ENCODE measurements at places on chromosomes 11 and 22.

DNA sequence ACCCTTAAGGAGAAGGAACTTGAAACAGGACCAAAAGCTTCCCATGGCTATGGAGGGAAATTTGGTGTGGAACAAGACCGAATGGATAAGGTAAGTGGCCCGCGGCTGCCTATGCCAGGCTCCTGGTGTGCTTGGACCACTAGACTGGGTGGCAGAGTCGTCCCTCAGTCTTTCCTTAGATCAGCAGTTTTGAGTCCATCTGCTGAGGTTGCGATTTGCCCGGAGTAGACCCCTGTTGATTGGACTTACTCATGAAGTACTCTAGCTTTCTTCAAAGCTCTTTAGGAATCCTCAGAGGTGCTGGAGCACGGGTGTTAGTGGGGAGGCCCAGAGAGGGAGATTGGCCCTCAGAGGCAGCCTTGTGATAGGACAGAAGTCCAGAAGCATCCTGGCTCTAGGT is 11.5 kb downstream of the CTTN start:
- DNase-seq: no peak

DNA sequence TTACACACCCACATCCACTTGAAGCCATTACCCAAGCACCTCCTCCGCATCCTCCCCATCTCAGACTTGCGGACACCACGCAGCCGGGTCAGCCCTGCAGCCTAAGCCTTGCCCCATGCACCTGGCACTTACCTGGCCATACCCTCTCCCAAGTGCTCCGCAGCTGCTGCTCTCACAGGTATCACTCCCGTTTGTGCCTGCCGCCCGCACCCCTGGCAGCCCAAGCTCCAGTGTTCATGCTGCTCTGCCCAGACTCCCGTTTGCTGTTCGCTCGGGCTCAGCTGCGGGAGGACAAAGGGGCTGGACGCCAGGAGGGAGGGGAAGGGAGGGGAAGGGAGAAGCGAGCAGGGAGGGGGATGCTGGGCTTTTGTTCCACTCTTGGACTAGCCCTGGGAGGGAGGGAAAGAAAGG is at the start of gene KLHL35:
TSS of gene KLHL35 (minus strand) at position 293 of the 411 bp plus-strand sequence. CDS start 2,574 bp downstream, outside the sequence.
- DNase-seq: peak; percentile 34

- no peak for DNase-seq
These were observed 90.4 kb downstream of the RELT start for GRCh38 chr11:73466643-73467042.

DNA sequence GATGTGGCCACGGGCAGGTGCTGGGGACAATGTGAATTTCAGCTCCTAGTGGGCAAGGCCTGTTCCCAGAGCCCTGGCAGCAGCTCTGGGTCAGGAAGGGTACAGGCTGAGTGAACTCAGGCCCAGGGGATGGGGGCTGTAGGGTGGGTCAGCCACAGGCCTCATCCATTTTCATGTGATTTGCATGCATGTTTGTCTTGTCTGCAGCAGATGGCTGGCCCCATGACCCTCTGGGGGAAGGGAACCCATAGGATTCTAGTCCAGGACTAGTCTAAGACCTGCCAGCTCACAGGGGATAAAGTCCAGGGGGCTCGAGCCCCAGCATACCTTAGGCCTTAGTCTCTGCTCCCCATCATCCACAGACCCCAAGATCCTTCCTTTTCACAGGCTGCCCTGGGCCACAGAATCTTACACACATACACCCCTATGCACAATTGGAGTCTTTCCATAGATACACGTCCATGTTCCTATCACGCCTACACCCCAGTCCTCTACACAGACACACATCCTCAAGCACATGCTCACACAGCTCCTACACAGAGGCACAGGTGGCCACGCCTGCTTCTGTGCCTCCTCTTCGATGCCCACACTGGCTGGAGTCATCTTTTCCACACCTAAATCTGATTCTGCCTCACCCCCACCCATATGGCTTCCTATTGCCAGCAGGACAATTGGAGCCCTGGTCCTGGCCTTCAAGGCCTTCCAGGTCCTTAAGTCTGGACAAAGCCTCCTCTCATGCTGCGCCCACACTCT is 25.7 kb downstream of the PDE2A start:
- no peak for DNase-seq

GRCh38 chr22:49715450-49715849 is 112.2 kb downstream of the BRD1 start:
- no peak for DNase-seq

- DNase-seq: no peak
These were observed 993.4 kb upstream of the FAT3 start for GRCh38 chr11:91231226-91231625.

DNA sequence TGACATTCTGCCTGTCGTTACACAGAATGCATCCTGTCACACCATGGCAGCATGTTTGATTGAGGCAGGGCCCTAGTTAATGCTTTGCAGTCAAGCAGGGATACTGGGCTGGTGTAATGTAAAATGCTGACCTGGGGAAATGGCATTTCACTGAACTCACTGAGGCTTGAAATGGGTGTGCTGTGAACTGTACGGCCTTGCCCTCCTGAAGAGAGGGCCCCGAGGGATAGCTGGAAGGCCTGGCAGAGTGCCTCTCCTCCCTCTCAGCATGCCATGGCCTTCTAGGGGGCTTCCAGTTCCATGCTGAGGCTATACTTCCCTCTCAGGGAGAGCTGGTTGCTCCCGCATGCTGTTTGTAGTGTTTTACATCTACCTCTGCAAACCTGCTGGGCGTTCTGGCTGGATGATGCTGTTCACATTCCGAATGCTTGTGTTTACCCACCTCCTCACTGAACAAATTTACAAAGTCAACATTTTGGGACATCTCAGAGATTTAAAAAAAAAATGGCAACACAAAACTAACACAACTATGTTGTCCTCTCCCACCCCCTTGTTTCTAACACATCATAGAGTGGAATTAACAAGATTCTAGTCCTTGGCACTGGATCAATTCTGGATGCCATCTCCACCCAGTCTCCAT is 416.7 kb upstream of the CADM1 start:
- DNase-seq: no peak

DNA sequence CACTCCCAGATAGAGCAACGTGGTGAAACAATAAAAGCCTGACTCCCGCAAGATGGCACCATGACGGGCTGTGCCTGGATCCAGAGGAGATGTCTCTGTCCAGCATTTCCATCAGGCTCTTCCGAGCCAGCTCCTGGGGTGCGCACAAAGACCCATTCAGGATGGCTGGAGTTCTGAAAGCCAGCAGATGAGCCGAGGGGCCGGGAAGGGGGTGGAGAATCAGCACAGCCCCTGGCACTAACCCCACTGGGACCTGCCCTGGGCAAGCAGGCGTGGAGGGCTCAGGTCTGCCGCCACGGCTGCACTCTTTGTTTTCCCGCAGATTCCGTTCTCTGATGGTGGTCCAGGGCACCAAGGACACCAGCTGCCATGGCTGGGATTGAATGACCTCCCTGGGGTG is 97.2 kb upstream of the BLID start:
- DNase-seq: peak; percentile 81

DNA sequence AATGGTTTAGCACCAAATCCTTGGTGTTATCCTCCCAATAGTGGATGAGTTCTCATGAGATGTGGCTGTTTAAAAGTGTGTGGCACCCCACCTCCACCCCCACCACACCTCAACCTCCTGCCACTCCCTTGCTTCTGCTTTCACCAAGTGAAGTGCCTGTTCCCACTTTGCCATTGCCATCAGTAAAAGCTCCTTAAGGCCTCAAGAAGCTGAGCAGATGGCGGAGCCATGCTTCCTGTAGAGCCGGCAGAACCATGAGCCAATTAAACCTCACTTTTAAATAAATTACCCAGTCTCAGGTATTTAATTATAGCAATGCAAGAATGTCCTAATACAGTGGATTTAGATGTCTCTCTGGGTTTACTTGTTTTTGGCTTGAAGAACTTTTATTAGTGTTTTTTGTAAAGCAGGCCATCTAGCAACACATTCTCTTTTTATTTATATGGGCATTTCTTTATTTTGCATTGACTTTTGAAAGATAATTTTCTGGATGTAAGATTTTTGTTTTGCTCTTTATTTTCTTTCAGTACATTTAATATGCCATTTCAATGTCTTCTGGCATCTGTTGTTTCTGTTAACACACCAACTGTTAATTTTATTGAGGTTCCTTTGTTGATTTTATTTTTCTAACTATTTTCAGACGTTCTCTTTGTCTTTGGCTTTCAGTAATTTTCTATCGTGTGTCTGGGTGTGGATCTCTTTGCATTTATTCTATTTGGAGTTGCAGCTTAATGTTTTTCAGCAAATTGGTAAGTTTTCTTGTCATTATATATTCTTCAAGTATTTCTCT is 724.5 kb upstream of the CNTN5 start:
- DNase-seq: no peak

- DNase-seq: peak; percentile 25
These were observed 1.9 kb downstream of the CD151 start for GRCh38 chr11:834371-835316.

DNA sequence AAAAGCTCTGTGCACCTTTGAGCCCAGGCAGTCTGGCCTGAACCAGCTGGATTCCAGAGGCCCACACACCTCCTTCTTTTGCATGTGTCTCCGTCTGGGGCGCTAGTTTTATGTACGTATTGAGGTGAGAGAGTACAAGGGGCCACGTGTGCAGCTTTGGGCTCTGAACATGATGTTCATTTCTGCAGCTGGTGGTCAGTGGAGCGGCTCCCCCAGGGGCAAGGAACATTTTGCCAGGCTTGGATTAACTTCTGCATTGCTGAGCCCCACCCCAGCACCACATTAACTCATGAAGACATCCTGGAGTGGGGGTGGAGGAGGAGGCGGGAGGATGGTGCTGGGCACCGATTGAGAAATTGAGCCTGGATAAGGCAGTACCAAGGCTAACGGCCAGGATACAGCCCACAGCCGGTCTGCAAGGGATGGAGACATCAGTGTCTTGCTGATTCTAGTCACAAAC is 13.8 kb downstream of the USP2 start:
- DNase-seq: no peak

DNA sequence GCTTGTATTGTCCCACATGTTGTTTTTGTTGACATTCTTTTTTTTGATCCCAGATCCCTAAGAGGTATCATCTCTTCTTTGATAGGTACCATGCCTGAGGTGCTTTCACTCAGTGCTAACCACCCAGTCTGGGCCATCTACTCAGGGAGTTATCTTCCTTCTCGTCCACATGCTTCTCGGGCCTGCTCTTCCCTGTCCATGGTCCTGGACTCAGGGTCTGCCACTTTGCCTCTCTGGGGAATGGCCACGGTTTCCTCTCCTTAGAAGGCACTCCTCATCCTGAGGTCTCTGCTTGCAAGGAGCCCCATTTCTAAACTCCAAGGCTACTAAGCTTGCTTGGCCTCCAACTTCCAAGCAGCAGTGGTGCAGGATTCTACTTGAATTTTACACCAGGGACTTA is 227.0 kb upstream of the NCAM1 start:
- no peak for DNase-seq

- DNase-seq: no peak
These were observed 1.1 kb upstream of the NECTIN1 start for GRCh38 chr11:119729951-119730613.

GRCh38 chr22:25919452-25919851 is 177.5 kb downstream of the MYO18B start:
- no peak for DNase-seq

DNA sequence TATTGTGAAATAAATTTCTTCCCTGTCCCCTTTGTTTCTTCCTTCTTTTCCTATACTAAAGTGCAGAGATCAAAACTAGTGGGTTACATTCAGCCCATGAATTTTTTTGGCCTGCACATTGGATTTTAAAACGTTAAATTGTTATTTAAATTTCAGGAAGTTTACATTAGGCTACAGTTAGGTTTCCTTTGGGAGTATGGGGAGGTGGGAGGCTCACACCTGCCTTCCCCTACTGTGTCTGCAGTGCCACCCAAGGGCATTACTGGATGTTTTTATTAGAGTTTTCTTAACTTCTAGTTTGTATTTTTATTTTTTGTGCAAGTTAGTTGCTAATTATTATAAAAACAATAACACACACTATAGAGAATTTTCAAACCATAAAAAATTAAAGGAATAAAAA is 51.7 kb downstream of the CYB5R2 start:
- DNase-seq: no peak

GRCh38 chr11:100340466-100341319 is 346.4 kb upstream of the ARHGAP42 start:
- DNase-seq: no peak

DNA sequence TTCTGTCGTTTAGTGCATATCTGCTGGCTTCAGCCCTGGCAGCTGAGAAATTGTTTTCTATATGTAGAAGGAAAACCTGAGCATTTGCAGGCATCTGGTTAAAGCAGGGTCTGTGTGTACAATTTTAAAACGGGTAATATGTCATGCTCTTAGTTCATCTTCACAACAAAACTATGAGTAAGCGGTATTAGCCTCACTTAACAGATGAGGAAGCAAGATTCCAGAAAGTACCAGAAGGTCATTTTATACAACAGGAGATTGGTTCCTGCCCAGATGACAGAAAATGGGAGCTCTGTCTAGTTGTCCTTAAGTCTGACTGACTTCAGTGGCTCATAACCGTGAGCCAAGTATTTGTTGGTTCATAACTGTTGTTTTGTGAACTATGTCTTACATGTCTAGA is 1.1 kb downstream of the TIMM10B start:
- DNase-seq: no peak

DNA sequence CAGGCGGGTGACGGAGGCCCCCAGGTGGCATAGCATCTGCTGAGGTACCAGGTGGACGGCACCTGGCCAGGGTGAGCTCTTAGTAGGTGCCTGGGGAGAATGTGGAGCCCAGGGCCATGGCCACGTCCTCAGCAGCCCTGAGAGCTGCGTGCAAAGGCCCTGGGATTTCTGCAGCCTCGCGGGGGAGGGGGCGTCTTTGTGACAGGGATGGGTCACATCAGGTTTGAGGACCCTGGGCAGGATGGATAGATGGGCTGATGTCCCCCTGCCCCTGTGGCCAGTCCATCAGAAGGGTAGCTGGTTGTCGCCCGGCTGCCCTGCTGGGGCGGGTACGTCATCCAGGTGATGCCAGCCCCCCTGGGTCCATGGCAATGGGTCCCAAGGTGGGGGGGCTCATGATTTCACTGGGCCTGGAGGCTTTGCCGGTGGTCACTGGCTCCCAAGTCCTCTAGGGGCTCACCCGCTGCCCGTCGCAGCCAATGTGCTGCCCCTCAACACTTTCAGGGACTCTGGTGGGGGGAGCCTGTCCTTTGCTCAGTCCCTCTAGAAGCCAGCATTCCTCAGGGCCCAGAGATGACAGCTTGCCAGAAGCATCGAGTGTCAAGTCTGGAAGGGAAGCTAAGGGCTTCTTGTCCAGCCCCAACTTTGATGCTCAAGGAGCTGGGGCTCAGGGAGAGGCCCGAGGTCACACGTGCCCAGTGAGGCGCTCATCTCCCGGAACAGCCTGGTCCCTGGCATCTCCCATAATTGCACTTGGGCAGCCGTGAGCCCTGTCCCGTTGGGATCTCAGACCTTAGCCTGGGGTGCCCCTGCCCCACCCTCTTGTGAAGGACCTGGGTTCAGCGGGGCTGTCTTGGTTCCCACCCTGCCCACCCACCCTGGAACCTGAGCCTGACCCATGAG is 777 bp downstream of the TBX10 start:
- no peak for DNase-seq

DNA sequence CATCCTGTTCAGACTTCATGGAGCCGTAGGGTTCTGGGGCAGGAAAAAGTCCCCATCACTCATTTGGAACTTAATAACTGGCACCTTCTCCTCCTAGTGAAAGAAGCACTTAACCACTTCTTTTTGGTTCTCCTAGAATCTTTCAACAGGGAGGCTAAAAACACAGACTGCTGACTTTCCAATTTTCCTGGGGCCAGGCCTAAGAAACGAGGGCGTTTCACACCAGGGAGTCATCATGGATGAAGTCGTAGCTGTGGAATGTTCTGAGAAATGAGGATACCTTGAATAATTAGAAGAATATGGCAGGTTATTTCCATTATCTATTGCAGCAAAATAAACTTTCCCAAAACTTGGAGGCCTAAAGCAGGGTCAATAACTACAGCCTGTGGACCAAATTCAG is 26.0 kb upstream of the API5 start:
- no peak for DNase-seq
